ENCODE measurements at places on chromosomes 6 and 20. TPM values are rescaled to one million over a fixed set of nuclear protein-coding genes. Genes with fewer than 3 reads are reported as not detected.

The SEC23B gene
- total RNA-seq = 23.3 TPM

The GNAS-AS1 gene
- total RNA-seq = not detected

The CFAP61 gene
- total RNA-seq = 2.1 TPM

The TP53TG5 gene
- total RNA-seq = not detected

The CLPSL1 gene
- total RNA-seq = not detected

The PGC gene
- total RNA-seq = not detected

The ULBP3 gene
- total RNA-seq = 8.5 TPM

The TBC1D32 gene
- 8.4 TPM for total RNA-seq

The DUSP15 gene
- total RNA-seq = 0.64 TPM

Data from myocyte (in vitro differentiated cells).